NCI-H460 (cell line): ENCODE measurements at places on chromosomes 4 and X.

DNA sequence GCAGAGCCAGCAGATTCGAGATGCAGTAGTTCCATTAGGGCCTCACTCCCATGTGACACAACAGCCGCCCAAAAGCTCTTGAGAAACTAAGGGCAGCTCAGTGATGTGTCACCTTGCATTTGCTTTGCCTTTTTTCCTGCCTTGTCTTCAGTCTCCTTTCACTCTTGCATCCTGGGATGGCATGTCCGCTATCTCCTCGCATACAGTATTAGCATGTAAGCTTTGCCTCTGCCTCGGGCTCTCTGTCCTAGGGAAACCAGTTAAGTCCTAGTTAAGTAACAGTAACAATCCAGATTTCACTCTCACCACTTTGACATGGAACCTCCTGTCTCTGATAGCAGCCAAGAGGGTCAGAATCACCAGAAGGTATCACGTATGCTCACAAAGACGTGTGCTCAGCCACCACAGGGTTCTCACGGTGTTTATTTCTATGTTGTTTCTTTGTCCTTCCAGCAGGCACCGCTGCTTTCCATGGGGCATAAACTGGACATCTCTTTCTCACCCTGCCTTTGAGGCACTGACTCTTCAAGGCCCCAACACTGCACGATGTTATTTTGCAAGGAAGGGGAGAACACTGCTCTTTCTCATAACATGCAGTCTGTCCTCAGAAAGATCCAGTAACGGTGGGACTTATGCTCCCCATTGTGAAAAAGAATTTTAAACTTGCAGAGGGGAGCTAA, 26.7 kb upstream of the SORBS2 start:
- peak; percentile 35 for DNase-seq

GRCh38 chr4:115580901-115581300, 467.5 kb upstream of the NDST4 start:
- DNase-seq, result no peak

GRCh38 chr4:56129431-56129861, 180.7 kb downstream of the CEP135 start:
- DNase-seq, result no peak

- no peak for DNase-seq
Observed at GRCh38 chrX:49061490-49061889, 2.7 kb downstream of the CCDC120 start.

- no peak for DNase-seq
Observed at GRCh38 chrX:139091066-139091465, 379.5 kb upstream of the FGF13 start.

- no peak for DNase-seq
Observed at GRCh38 chrX:109654516-109655109, 29.6 kb upstream of the KCNE5 start.
